Activated T-helper 2 cell treated with anti-CD3 and anti-CD28 coated beads, Interferon-gamma antibody, Interleukin-2, Interleukin-4, amounts not matched to agents 10 μg/mL and 5 μg/mL and 100 μg/mL, durations not matched to agents 14 hours and 24 hours and 36 hours (primary cell): ENCODE measurements at places on chromosomes 3 and 15.

- DNase-seq: no peak
- no peaks in the 10 kb centered on the region for H3K27me3 ChIP-seq
- peaks cover 73% of the 10 kb centered on the region for H3K4me1 ChIP-seq
- peaks cover 94% of the 10 kb centered on the region for H3K36me3 ChIP-seq
Observed at GRCh38 chr3:30673425-30674341, 67.3 kb downstream of the TGFBR2 start.

DNA sequence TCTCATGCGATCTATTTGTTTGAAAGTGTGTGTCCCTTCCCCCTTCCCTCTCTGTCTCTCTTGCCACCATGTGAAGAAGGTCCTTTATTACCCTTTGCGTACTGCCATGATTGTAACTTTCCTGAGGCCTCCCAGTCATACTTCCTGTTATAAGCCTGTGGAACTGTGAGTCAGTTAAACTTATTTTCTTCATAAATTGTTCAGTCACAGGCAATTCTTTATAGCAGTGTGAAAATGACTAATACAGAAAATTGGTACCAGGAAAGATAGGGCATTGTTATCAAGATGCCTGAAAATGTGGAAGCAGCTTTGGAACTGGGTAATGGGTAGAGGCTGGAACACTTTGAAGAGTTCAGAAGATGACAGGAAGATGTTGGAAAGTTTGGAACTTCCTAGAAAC lies 743.7 kb upstream of the NECTIN3 start:
- H3K4me3 ChIP-seq: no peak overlapping the region
- no peaks in the 10 kb centered on the region for H3K36me3 ChIP-seq
- no peaks in the 10 kb centered on the region for H3K4me1 ChIP-seq
- H3K27me3 ChIP-seq: no peaks in the 10 kb centered on the region
- no peak overlapping the region for H3K27ac ChIP-seq

- H3K4me1 ChIP-seq: no peaks in the 10 kb centered on the region
- H3K27me3 ChIP-seq: no peaks in the 10 kb centered on the region
- H3K4me3 ChIP-seq: no peak overlapping the region
- no peak for DNase-seq
- H3K27ac ChIP-seq: no peak overlapping the region
Observed at GRCh38 chr3:82002491-82002890, 241.0 kb upstream of the GBE1 start.

- no peak overlapping the region for H3K4me3 ChIP-seq
- H3K36me3 ChIP-seq: no peaks in the 10 kb centered on the region
- no peak for DNase-seq
- no peaks in the 10 kb centered on the region for H3K4me1 ChIP-seq
- H3K27me3 ChIP-seq: no peaks in the 10 kb centered on the region
Observed at GRCh38 chr15:87293031-87293430, 963.5 kb downstream of the NTRK3 start.
